ENCODE measurements at places on chromosomes 11 and 22. TPM values are rescaled to one million over a fixed set of nuclear protein-coding genes. Genes with fewer than 3 reads are reported as not detected.

The SCGB2A2 gene
- polyA plus RNA-seq = not detected

The HEPACAM gene
- polyA plus RNA-seq = 3.1 TPM

The SH3BP1 gene
- 24.1 TPM for polyA plus RNA-seq

The THAP7 gene
- 18.1 TPM for polyA plus RNA-seq

The MMP13 gene
- not detected for polyA plus RNA-seq

The CNTN5 gene
- 24.5 TPM for polyA plus RNA-seq

The ART1 gene
- 0.19 TPM for polyA plus RNA-seq

The CDC42BPG gene
- 4.0 TPM for polyA plus RNA-seq

The VPS51 gene
- 138 TPM for polyA plus RNA-seq

The SCN3B gene
- polyA plus RNA-seq = 1.7 TPM

The USH1C gene
- polyA plus RNA-seq = 78.9 TPM

The ANO3 gene
- polyA plus RNA-seq = 3.9 TPM

The MS4A3 gene
- polyA plus RNA-seq = 0.86 TPM

The RCOR2 gene
- 12.8 TPM for polyA plus RNA-seq

GRCh38 chr11:288478-289397 is at the start of gene PGGHG:
Gene PGGHG (plus strand): TSS chr11:289126. CDS start chr11:289817, 691 bp downstream.
- no peak for DNase-seq

DNA sequence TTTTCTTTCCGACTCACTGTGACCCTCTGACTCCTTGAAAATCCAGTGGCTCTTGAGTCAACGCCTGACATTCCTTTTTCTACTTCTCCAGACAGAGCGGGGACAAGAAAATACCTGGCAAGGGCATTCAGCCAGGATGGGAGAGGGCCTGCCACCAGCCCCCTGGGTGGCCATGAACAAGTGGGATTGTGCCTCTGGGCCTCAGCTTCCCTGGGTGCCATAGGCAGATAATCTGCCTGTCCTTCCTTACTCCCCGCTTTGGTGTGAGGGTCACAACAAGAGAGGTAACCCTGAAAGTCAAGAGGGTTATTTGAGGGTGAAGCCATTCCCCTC is 613.9 kb upstream of the CADM1 start:
- no peak for DNase-seq

- DNase-seq = no peak
Observed at GRCh38 chr11:95418916-95419315, 187.9 kb upstream of the SESN3 start.

GRCh38 chr11:37171451-37171850 is 573.4 kb upstream of the RAG2 start:
- no peak for DNase-seq

DNA sequence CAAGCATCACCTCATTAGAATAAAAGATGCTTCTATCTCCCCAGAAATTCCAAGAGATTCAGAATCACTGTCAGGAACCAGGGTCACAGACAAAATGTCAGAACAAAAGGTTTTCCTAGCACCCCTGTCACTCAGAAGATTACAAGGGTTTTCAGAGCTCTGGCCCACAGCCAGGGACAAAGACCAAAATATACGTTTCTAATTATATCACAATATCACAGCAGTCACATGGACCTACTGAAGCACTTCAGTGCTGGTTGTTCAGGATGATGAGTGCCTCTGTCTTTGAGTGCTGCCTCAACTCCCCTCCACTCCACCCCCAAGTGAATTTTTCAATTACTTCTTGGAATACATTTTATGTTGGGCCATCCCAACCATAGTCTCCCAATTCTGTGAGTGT is 21.9 kb upstream of the RTL6 start:
- DNase-seq = no peak

GRCh38 chr11:44904261-44905020 is 46.2 kb downstream of the TP53I11 start:
- no peak for DNase-seq

DNA sequence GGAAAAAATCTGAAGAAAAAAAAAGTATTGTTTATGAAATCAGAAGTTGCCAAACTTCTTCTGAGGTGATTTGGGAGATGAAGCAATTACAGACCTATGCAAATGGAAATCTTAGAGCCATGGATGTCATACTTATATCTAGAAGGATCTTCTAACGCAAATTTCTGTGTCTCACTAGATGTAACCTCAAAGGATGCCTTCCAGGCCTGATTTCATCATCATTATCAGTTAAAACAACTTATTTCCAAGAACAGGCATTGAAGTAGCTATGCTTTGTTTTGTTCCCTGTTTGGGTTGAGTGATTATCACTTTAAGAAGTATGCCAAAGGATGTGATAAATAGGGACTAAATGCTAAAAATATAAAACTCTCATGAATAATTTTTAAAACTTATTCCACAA is 43.9 kb upstream of the ANGPTL5 start:
- DNase-seq = no peak

DNA sequence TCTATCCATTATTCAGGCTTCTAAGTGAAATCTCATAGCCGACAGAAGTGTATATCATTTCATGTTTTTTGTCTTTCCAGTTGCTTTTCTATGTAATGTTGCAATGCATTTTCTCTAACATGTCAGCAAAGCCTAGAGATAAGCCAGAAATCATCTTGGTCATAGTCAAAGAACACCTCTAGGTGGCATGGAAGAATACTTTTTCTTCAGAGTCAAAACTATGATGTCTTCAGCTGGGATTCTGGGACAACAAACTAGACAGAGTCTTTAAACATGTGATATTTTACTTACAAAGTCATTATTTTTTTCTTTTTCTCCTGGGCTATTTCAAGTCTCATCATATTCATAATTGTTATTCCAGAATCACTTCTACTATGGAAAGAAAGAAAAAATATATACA is 4.4 kb downstream of the GAS2 start:
- DNase-seq = no peak

GRCh38 chr11:92346220-92346619 is 121.6 kb downstream of the FAT3 start:
- no peak for DNase-seq

- DNase-seq = no peak
Observed at GRCh38 chr22:34489861-34490260, 569.6 kb upstream of the LARGE1 start.

DNA sequence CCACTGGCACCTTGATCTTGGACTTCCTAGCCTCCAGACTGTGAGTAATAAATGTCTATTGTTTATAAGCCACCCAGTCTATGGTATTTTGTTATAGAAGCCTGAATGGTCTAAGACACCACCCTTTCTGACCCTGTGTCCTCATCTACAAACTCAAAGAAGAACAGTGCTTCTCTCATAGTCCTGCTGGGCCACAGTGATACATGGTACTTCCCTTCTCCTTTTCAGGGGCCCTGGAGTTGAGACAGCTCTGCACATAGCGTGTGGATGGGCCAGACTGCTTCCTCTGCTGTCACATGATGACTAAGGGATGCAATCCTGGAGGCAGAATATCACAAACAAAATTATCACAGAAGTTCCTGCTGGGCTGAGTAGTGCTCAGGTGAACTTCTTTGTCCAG is 5.0 kb downstream of the KCNJ11 start:
- no peak for DNase-seq

DNA sequence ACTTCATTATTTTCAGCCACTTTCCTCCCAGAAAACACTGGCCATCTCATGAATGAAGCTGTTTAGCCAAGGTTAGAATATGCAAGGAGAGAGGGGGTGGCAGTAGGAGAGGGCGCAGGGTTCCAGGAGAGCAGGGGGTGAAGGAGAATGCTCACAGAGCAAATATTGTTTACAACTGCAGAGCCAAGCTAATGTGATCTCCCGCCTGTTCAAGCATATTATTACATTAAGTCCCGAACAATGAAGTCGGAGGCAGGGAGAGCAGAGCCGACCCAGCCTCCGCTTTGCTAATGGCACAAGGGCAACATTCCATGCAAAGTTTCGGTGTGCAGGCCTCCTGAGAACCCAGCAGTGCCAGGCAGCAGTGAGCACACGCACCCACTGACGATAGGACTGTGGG is 80.1 kb downstream of the MICAL3 start:
- no peak for DNase-seq

- peak; percentile 63 for DNase-seq
Observed at GRCh38 chr22:19291580-19292457, at the start of gene CLTCL1. Gene CLTCL1 (minus strand): TSS chr22:19291719. CDS start chr22:19291641, 78 bp downstream.

- no peak for DNase-seq
Observed at GRCh38 chr11:22162756-22163155, 30.1 kb upstream of the ANO5 start.

DNA sequence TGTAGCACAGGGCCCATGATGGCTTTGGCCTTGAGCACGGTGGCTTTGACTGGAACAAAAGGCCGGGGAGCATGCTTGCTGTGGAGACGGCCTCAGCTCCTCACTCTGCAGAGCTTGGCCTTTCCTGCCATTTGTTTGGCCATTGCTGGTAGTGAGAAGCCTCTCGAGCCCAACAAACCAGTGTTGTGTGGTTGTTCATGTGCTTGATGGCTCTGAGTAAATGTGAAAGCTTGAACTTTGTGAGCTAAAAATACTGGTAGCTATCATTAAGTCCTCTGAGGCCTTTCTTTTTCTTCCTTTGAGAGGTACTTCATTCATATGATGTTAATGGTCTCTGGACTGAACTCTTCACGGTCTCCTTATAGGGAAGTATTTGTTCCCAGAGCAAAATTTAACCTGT is 39.6 kb downstream of the NAT10 start:
- no peak for DNase-seq

All from renal cortex interstitium (tissue), 15 donors.